ENCODE measurements at places on chromosomes 3 and 15.

DNA sequence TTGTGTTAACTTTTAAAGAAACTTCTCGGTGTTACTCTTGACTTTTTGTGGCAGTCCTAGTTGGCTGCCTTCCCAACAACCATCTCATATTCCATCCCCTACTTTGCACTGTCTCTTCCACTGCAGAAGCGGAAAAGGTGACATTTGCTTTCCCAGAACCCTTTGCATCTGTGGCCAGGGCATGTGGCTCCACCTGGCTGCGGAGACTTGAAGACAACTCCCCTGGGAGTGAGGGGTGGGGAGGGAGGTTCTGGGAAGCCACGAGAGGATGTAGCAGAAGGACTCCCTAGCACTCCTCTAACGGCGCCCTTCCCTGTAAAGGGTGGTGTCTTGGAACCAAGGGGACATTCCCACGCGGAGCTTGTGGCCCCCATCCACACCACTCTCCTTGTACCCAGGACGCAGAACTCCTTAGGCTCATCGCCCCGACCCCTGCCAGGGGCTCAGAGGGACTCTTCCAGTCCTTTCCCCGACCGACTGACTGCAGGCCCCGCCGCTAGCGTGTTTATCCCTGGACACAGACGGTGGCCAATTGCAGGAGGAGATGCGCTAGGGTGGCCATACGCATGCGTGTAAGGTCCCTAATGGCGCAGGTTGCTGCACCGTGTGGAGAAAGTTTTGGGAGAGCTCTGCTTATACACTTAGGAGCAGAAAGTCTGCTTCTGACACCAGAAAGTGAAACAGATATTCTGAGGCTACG is 33.2 kb upstream of the SECISBP2L start:
- no peak for DNase-seq

- no peak for DNase-seq
Observed at GRCh38 chr15:66169625-66170024, 83.9 kb downstream of the MEGF11 start.

- DNase-seq: no peak
Observed at GRCh38 chr3:103752986-103753385, 1318.2 kb downstream of the ZPLD1 start.

- no peak for DNase-seq
Observed at GRCh38 chr3:71026634-71027578, 556.6 kb downstream of the FOXP1 start.

- DNase-seq: no peak
Observed at GRCh38 chr15:75533945-75534344, 45.2 kb downstream of the PTPN9 start.

DNA sequence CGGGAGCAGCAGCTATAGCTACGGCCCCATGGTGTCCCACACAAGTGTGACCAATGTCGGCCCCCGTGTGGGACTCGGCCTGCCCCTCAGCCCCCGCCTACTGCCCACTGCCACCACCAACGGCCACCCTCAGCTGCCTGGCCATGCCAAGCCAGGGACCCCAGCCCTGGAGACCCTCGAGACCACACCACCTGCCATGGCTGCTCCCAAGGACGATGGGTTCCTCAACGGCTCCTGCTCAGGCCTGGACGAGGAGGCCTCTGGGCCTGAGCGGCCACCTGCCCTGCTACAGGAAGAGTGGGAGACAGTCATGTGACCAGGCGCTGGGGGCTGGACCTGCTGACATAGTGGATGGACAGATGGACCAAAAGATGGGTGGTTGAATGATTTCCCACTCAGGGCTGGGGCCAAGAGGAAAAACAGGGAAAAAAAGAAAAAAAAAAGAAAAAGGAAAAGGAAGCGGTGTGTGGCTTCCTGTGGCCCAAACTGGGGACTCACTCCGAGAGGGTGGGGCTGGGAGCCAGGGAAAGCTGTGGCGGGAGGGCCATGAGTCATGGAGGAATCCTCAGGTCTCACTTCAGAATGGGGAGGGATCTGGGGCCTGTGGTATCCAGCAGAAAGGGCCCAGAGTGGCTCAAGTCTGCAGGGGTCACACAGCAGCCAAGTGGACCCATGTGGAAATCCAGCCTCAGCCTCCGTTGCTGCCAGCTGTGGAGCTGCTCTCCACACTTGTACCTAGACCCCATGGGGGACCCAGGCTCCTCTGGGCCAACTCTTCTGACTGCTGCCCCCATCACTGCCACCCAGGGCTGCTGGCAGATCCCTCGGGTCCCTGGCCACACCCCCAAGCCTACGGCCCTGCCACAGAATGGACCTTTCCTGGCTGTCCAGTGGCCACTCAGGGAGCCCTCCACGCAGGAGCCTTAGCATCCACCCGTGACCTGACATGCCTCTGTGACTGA is 26.1 kb downstream of the PTH1R start:
- no peak for DNase-seq

- DNase-seq: no peak
Observed at GRCh38 chr3:76405196-76405595, 619.8 kb upstream of the ZNF717 start.

DNA sequence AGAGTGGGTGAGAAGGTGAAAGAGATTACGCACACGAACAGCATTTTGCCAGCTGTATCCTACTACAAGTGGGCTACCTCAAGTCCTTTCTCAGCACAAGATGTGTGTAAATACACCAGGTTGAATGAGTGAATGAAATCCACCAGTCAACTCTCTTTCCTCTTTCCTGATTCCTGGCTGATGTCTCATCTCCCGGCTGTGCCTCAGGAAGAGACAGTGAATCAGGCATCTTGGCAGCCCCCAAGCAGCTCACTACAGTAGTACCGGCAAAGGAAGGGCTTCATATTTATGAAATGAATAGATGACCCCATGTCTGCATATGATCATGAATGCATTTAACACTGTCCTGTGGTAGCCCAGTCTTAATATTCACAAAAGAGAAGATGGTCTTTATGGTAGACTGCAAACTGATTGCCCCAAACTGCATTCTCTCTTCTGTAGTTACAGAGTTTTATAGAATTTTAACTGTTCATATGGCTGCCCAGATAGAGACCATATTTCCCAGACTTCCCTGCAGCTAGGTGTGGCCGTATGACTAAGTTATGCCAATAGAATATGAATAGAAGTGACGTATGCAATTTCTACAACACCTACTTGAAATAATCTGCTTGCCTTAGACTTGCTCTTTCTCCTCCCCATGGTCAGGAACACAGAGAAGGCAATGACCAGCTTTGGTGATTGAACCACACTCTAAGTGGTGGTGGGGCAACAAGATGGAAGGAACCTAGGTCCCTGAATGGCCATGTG is 22.7 kb downstream of the MGLL start:
- DNase-seq: no peak

DNA sequence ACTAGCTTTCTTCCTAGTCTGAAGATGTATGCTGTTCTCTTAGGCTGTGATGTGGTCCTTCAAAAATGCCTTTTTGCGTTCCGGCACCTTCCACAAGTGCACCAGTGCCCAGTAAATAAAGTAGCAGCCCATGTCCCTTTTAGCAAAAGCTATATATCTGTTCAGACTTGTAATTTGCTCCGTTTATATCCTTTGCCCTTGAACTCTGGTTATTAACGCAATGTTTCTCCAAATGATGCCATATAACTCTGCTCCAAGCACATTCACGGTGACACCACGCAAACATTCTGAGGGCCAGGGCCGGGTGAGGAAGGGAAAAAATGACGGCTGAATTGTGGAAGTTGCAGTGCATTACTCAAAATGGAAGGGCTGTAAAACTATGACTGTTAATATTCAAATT is 1001.1 kb upstream of the NR2F2 start:
- DNase-seq: no peak

DNA sequence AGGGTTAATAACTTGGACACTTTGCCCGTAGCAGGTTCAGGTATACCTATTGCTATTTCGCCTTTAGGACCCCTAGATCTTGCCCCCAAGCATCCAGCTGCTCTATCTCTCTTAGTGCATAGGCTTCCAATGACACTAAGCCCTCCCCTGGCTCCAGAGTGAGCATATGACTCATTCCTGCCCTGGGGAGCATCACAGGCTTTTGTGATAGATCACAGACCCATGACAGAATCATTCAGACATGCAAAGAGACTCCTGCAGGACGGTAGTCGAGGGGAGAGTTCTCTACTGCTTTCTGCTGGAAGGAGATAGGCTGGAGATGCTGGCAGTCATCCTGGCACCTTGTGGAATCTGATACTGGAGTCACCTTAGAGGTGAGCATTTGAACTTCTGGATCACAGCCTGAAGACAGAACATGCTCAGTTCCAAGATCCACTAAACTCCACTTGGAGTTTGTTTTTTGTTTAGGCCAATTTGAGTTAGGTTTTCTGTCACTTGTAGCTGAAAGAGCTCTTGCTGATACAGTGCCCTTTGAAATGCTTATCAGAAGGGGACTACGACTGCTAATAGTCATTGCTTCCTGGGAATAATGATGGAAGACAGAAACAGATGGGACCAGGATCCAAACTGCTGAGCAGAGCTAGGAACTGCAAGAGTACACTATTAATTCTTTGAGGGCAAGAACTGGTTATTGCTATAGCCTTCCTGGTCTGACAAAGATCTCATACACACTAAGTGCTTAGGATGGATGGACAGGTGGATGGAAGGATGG is 11.0 kb downstream of the LYSMD2 start:
- DNase-seq: no peak

GRCh38 chr3:127374086-127375010 is 86.5 kb upstream of the PRR20G start:
- DNase-seq: peak; percentile 12

DNA sequence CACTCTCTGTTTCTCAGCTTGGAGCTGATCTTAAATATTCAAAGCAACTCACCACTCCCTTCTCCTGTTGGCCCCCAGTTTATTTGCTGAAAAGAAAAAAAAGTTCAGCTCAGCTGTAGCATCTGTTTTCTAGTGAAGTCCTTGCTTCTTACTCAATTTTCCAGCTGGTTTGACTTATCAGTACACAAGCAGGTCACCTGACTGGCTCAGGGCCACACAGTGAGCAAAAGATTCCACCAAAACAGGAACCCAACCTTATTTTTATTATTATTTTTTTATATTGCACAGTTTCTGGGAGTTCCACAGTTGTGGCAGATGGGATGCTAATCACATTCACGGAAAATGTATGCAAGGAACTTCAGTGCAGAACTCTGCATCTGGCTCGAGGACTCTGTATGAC is 390.7 kb upstream of the RGMA start:
- no peak for DNase-seq

DNA sequence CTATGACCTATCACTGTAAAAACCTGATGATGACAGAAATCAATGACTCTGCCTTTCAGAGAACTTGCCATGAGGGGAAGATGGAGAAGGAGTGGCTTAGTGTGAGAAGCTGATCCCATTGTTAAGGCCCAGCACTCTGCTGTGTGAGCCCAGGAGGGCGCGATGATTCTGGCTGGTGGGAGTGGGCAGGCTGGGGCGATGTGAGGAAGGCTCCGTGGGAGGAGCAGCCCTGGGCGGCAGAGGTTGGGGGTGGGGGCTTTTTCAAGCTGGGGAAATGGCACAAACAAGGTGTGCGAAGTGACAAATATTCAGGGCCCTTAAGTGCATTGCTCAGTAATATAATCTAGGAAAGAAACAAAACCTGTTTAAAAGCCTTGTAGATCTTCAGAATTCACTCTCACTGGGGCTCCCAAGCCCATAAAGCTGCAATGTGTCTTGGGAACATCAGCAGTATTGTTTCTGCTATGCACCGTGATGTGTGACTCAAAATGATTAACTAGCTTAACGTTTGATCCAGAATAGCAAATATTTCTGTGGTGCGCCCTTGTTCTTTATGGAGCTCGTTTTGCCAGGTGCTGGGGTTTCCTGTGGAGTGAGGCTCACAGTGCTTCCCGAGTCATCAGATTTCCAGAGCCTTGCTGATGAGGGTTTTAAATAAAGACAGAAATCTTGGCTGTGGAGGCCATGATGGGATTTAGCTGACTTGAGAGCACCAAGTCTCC is 141.0 kb downstream of the CHDH start:
- no peak for DNase-seq

GRCh38 chr15:48298914-48299313 is 32.3 kb upstream of the DUT start:
- no peak for DNase-seq

- DNase-seq: no peak
Observed at GRCh38 chr3:99376926-99377325, 261.5 kb upstream of the COL8A1 start.

DNA sequence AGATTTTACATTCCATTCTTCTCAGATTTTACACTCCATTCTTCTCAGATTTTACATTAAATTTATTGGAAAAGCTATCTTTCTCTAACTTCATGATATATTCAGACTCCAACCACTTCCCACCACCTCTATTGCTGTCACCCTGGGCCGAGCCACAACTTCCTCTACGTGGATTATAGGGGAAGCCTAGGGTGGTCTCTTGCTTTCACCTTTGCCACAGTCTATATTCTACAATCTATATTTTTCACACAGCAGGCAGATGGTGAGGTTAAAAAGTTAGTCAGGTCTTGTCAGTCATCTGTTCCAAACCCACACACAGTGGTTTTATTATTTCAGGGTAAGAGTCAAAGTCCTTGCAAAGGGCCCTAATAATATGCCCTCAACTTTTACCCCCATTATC is 370.8 kb upstream of the SUCLG2 start:
- no peak for DNase-seq

DNA sequence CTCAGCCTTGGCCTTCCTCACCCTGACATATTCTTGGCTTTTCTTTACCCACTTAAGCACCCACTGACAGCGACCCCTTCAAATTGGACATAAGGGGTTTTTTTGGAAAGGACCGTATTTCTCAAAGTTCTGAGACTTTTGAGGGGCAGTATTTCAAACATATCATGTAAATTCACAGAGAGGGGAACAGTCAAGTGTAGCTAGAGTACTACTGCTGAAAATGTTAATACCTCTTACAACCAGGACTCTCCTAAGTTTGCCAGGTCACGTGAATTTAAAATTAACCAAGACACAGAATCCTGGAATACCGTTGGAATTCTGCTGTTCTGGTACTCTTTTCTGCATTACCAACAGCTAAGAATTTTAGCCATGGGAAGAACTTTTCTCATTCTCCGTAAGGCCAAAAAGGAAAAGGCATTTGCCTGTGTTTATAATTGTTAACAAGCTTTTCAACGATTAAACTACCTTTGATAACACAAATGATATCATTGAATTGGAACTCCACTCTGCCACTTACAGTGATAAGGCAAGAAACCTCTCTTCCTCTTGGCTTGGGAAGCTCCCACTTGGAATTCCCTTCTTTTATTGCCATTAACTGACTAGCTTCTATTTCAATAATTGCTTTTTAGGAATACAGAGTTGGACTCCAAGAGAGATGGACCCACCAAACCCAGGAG is 597 bp upstream of the GBE1 start:
- DNase-seq: no peak

- DNase-seq: no peak
Observed at GRCh38 chr15:90592131-90592881, 62.6 kb downstream of the CRTC3 start.

GRCh38 chr3:36973139-36973538 is 19.8 kb downstream of the EPM2AIP1 start:
- DNase-seq: no peak

GRCh38 chr3:27228805-27229204 is 140.4 kb downstream of the NEK10 start:
- no peak for DNase-seq
